ENCODE measurements at places on chromosomes 6 and 20.

DNA sequence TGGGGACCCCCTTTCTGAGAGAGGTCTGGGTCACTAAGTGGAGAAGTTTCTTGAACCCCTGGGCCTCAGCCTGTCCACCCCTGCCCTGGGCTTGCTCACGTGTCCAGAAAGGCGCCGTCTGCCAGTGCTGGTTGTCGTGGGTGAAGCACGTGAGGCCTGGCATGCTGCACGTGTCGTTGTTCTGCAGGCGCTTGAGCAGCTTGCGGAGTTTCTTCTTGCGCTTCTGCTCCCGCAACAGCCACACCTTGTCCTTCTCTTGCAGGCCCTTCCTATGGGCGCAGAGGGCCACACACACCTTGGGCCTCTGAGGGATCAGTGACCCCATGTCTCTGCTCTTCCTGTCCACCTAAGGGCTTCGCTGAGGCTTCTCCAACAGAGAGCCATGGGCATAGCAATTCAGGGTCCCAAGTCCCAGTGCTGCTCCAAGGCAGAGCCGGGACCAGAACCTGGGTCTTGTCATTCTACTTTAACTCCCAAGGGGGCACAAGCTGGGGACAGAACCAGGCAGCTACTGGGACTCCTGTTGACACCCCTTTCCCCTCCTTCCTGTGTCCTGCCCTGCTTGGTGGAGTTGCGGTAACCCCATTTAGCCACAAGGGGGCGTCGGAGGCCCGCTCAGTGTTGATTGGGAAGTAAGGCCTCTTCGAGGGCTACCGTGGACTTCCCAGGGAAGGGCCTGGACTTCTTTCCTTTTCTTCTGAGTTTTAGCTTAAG lies 121.8 kb downstream of the SULF2 start:
- DNase-seq: peak; percentile 68

DNA sequence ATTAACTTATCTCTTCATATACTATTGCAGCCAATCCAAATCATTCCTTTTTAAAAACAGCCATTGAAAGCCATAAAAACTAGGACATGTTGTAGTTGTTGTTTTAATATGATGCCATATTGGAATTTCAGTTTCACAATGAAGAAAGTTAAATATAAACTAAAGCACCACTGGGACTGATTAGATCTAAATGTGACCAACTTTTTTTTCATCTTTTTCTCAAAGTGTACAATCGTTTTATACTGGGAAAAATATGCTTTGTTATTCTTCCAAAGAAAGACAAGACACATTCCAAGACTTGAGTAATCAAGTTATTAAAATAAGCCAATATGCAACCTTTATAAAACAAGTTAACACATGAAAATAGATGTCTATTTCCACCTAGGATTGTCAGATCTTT lies 68.5 kb downstream of the THEMIS start:
- DNase-seq: no peak

GRCh38 chr20:432208-432607 lies 24.1 kb downstream of the RBCK1 start:
- DNase-seq: no peak

GRCh38 chr6:51049288-51049982 lies 230.8 kb downstream of the TFAP2B start:
- no peak for DNase-seq

DNA sequence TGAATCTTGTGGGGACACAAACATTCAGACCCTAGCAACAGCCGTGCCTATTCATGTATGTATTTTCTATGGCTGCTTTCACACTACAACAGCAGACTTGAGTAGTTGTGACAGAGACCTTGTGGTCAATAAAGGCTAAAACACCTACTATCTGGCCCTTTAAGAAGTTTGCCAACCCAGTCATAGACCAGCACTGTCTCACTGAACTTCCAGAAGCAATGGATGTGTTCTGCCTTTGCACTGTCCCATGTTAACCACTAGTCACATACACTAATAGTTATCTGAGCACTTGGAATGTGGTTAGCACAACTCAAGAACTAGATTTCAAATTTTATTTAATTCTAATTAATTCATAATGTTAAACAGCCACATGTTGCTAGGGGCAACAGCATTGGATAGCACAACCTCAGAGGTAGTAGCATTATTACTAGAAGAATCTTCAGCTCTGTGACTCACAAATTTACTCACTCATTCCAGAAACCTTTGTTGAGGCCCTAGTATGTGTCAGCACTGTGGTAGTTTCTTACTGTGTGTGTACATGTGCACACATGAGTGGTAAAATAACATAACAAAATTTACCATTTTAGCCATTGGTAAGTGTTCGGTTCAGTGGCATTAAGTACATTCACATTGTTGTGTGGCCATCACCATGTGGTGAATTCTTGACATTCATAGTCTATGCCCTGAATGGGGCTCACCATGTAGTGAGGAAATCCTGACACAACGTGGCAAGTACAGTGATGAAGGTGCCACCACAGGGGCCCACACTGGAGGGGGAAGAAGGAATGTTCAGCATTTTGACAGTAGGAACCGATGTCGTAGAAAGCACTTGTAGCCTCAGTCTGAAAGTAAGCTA lies 107.3 kb downstream of the CEP57L1 start:
- DNase-seq: peak; percentile 28

DNA sequence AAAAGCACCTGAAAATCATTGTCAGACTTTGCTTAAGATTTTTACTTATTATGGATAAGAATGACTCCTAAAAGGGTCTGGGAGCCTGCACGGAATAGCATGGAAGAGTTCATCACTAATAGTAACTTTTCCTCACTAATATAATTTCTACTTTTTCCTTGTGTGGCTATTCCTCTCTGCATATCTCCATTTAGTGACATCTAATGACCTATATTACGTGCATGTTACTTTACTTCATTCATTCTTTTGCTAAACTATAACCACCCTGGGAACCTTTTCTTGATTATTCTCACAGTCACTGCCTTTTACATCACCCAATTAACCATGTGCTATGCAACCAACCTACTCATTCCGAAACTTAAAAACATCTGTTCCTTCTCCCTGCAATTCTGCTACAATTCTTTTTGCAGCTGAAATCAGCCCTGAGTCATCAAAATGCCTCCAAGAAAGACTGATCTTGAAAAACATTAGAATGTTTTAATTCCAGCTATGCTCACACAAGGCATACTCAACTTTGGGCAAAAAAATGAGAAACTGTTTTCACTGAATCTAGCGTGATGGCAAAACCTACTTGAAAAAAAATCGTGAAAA lies 313.3 kb downstream of the RNGTT start:
- peak; percentile 91 for DNase-seq

DNA sequence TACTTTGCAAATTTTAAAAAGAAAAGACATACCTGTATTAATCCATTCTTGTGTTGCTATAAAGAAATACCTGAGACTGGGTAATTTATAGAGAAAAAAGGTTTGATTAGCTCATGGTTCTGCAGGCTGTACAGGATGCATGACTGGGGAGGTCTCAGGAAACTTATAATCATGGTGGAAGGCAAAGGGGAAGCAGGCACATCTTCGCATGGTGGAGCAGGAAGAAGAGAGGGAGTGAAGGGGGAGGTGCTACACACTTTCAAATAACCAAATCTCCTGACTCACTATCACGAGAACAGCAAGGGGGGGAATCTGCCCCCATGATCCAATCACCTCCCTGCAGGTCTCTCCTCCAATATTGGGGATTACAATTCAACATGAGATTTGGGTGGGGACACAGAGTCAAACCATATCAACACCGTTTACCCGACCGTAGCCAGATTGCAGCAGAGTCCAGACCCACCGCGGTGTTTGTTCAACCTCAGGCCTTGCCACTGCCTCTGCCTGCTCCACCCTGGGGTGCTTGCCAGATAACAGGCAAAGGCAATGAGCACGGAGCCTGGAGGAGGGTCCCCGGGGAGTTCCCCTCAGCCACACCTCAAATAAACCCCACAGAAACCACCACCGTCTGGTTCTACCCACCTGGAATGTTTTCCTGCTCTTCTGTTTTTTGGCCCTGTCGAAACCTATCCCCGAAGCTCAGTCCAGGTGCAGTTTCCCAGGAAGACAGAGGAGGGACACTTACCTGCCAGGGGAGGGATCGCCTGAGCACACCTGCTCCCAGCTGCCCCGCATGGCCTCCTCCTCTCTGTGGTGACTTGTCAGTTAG lies 142.2 kb upstream of the AFDN start:
- DNase-seq: no peak

DNA sequence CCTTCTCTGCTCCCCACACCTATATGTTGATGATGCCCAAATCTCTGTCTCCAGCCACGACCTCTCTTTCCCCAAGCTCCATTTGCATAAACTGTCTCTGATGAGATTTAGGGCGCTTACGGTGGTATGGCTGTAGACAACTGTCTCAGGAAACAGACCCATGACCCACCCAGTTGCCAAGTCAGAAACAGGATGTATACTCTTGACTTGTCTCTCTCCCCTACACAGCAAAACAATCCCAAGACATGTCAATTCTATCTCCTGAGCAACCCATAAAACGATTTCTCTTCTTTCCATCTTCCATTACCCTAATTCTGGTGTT lies 13.9 kb downstream of the GNL1 start:
- DNase-seq: no peak

GRCh38 chr6:130775411-130776012 lies 51.7 kb upstream of the SMLR1 start:
- DNase-seq: peak; percentile 56

- DNase-seq: peak; percentile 40
Observed at GRCh38 chr6:135145063-135145800, 35.9 kb upstream of the MYB start.

GRCh38 chr6:77019081-77019480 lies 444.2 kb downstream of the HTR1B start:
- no peak for DNase-seq

DNA sequence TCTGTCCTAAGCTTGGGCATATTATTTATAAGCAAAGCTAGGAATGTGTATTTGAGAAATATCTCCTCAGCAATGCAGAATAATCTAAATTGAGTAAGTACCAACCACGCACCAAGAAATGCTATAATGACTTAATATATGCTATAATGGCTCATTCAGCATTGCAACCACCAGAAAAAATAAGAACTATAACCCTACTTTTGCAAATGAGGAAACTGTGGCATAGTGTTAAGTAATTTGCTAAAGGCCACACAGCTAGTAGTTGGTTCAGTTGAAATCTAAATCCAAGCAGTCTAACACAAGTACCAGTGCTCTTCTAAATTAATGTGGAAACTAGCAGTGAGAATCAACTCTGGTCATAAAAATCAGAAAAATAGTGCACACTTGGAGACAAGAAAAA lies 35.7 kb downstream of the HBS1L start:
- DNase-seq: no peak

DNA sequence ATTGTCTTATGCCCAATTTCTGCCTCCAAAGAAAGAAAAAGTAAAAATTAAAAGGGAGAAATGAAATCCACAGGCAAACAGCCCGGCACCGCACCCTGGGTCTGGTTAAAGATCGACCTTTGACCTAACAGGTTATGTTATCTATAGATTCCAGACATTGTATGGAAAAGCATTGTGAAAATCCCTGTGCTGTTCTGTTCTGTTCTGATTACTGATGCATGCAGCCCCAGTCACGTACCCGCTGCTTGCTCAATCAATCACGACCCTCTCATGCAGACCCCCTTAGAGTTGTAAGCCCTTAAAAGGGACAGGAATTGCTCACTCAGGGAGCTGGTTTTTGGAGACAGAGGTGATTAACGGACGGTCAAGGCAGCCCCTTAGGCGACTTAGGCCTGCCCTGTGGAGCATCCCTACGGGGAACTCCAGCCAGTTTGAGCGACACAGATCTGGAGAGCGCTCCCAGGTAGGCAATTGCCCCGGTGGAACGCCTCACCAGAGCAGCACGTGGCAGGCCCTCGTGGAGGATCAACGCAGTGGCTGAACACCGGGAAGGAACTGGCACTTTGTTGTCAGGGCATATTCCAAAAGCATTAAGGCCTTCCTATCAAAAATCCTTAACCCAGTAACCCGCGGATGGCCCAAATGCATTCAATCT lies 12.0 kb upstream of the HFE start:
- no peak for DNase-seq

DNA sequence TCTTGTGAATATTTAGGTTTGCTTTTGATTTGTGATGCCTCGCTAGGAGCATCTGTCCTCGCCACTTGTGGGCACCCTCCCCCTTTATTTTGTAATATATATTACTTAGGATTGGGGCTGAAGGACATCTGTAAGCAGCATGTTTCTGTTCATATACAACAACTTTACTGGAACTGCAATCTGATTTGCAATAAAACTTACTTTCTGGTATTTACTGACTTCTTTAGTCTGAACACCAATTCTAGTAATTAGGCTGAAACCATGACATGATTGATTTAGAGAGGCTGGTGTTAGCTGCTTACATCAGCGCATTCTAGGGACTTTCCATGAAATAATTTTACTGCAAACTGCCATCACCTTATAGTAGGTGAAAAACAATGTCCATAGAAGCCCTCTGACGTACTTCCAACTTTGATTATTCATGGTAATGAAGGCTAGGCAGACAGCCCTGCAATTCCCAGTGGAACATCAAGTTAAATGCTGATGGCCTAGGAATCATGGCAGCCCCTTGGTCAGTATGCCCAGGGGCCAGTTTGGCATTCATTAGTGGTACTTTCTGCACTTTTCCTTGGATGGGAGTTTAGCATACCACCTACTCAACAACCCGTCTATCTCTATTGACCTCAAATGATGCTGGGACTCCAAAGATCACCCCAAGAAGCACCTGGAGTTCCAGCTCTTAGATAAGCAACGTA lies 132.9 kb upstream of the MCHR2 start:
- no peak for DNase-seq

DNA sequence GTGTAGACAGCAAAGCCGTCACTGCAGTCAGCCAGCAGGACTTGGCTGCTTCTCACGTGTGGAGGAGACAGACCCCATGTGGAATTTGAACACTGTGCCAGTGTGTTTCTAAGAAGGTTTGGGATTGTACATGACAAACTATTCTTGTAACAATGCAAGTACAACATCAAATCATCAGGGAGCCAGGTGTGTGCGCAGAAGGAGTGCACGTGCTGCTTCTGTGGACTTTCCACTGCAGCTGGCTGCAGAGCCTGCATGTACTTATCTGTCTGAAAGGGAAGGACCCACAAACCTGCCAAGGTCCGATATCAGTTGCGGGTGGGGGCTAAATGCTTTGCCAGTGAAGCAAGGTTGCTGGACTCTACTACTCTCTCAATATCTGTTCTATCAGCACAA lies 211.6 kb downstream of the WDR27 start:
- DNase-seq: no peak
